Upper lobe of right lung (tissue), 1 donor: ENCODE measurements at places on chromosomes 2 and 18. TPM values are rescaled to one million over a fixed set of nuclear protein-coding genes. Genes with fewer than 3 reads are reported as not detected.

MAP2 gene
- 44.0 TPM for total RNA-seq

PRKAG3 gene
- total RNA-seq, result not detected

SRSF7 gene
- 112 TPM for total RNA-seq

UGT1A3 gene
- total RNA-seq, result not detected

FAM161A gene
- 1.5 TPM for total RNA-seq

DQX1 gene
- total RNA-seq, result not detected

SERPINB11 gene
- not detected for total RNA-seq

SNTG2 gene
- total RNA-seq, result 3.6 TPM

SMAD2 gene
- 160 TPM for total RNA-seq
